CD4-positive, alpha-beta T cell (primary cell): ENCODE measurements at places on chromosomes 16 and 17.

- DNase-seq = no peak
Observed at GRCh38 chr16:86010680-86011141, 111.7 kb downstream of the IRF8 start.

GRCh38 chr17:10337136-10337535, 35.7 kb downstream of the MYH13 start:
- DNase-seq = no peak

GRCh38 chr17:60321336-60322055, 70.4 kb downstream of the USP32 start:
- DNase-seq = no peak

DNA sequence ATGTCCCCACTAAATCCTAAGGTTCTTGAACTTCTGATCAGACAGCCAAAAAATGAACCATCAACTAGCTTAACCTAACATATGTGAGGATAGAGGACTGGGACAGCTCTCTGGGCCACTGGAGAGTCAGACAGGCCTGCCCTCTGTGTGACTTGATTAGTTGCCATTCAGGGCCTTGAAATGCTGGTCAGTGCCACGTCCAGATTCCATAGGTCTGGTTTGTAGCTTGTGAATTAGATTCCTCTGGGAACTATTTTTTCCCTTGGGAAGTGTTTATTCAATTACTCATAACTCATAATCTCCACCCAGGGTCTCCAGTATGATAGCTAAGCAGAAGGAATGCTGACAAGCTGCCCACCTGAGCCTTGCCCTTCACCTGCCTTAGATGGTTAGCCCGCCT, 48.2 kb downstream of the IGF2BP1 start:
- DNase-seq = no peak

GRCh38 chr17:50586421-50587247, 26.1 kb downstream of the CACNA1G start:
- DNase-seq = no peak

GRCh38 chr17:3896108-3896967, 3.5 kb upstream of the CAMKK1 start:
- DNase-seq = no peak

- no peak for DNase-seq
Observed at GRCh38 chr17:7108981-7109380, 5.6 kb downstream of the ASGR2 start.

DNA sequence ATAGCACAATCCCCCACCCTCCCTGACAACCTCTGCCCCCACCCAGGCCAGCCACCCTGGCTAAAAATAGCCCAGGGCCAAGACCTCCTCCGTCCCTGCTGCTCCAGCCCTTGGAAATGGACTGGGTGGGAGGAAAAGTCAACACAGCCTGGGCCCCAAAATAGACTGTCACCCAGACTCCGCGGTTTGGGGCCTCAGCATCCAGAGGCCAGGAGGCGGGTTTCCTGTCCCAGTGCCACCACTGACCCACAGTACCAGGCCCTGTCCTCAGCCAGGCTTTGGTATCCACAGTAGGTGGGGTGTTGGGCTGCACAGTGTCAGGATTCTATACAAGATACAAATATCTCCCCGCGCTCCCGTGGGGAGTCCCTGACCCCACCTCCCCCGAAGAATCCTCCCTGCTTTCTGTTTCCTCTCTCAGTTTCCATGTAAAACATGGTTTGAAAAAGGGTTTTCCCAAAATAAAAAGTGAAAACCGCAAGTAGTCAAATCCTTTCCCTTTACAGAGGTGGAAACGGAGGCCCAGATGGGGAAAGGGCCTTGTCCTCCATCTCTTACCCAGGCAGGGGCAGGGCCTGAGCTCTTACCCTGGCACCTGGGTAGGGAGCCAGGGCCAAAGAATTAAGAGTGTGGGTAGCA, 20.1 kb downstream of the CPNE2 start:
- no peak for DNase-seq

DNA sequence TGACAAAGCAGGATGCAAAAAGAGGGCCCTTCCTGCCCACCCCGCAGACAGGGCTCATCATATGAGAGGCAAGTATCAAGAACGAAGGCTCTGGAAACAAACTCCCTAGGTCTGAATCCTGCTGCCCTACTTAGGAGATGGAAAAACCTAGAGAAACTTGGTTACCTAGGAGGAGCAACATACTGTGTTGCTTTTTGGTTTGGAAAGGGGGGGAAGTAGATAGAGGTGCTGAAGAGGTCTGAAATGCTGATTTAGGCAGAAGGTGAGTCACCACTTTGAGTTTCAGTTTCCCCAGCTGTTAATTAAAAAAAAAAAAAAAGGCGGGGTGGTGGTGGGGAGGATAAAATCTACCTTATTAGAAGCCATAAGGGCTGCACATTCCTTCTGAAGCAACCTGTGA, 1.5 kb downstream of the N4BP1 start:
- no peak for DNase-seq

DNA sequence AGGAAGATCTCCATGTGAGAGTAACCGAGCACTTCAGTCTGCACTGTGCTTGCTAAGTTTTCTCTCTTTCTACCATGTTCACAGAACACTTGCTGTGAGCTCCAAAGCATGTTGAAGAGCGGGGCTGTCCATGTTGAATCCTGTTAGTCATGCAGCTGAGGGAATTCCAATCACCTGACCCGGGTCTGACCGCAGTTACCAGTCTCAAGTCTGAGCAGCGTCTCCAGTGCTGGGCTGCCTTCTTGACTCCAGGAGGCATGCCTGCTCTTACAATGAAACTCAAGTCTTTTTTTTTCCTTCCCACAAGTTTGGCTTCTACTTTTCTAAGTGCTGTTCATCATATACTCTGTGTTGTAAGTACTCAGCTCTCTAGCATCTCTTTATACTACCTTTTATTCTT, 44.3 kb downstream of the HOXB1 start:
- no peak for DNase-seq
